ENCODE measurements at places on chromosomes 12 and 14.

GRCh38 chr14:77284066-77284465, 13.1 kb upstream of the NGB start:
- no peak for DNase-seq

DNA sequence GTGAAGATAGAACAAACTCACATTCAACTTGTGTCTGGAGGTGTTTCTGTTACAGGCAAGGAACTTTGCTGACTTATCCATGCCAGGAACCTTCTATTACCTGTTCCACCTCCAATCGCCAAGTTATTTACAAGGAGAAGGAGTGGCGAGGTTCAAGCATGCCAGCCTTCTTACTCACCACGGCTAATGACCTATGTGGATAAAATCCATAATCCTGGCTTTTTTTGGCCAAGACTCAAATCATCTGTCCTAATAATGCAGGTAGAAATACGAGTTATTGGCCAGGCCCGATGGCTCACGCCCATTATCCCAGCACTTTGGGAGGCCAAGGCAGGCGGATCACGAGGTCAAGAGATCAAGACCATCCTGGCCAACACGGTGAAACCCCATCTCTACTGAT, 241.6 kb downstream of the TMEM132D start:
- no peak for DNase-seq

- no peak for DNase-seq
These were observed 7.0 kb upstream of the CEBPE start for GRCh38 chr14:23125933-23126524.

GRCh38 chr14:70788898-70789297, 20.4 kb downstream of the MAP3K9 start:
- no peak for DNase-seq

DNA sequence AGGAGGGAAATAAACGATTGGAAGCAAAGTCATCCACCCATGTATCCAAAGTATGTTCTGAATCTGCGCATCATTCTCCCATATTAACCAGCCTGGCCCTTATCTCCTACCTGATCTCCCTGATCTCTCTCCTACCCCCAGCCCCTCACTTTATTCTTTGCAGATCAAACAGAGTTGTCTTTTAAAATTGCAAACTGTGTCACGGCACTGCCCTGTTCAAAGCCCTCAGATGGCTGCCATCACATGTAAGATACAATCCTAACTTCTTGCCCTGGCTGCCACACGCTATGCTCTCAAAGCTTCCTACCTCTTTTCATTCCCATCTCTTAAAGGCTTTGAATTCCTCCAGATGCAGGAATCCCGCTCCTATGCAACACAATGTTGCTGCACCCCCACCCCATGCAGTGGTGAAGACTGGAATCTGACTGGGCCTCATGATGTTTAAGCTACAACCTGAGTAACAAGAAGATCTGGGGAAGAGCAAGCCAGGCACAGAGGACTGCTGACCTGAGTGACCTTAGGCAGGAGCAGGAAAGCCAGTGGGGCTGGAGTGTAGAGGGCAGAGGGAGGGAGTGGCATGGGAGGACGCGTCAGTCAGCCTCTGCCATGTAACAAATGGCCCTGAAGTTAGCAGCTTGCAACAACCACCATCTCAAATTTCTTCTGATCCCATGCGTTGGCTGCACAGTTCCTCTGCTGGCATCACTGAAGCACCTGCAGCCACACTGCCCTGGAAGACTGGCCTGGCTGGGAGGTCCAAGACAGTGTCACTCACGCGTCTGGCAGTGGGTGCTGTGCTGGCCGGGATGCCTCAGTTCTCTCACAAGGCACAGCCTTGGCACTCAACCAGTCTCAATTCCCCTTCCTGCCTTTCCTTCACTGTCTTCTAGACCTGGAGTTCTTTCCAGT, 382.8 kb downstream of the BCL11B start:
- DNase-seq: no peak

- DNase-seq: no peak
These were observed 21.2 kb downstream of the TBX5 start for GRCh38 chr12:114384739-114385138.

GRCh38 chr12:131371401-131372170, 339.3 kb upstream of the SFSWAP start:
- DNase-seq: no peak

- DNase-seq: no peak
These were observed 102.4 kb downstream of the TMTC1 start for GRCh38 chr12:29681370-29681769.

- no peak for DNase-seq
These were observed 619 bp upstream of the NTN4 start for GRCh38 chr12:95790917-95791849.

DNA sequence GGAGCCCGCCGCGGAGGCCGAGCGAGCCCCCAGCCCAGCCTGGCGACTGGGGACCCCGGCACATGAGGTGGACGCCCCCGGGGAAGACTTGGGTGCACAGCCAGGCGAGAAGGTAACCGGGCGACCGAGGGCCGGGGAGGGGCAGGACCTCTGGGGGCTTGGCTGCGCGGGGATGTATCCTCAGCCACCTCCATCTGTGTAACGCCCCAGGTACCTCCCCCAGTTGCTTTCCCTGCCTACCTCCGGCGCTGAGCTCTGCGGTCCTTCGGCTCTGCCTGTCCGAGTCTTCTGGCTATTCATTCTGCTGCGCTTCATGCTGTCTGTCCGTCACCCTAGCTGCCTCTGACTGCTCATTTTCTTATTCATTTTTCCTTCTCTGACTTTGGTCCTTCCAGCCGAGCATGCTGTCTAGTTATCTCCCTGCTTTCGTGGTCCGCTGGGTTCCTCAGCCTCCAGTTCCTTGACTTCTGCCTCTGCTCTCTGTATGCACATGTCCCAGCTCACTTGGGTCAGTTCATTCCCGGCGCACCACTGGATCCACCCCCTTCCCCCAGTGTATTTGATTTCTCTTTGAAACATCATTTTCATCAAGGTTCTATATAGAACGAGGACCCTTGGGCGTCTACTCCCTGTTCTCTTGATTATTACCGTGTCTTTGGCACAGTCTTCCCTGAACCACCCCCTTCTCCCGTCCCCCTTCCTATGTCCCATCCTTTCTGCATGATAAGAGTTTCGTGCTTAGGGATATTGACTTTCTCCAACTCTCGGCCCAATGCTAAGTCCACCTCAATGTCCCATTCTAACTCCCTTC, 612 bp downstream of the PHC1 start:
- peak; percentile 57 for DNase-seq

GRCh38 chr14:104639885-104640548, 35.4 kb upstream of the TMEM179 start:
- DNase-seq: peak; percentile 60

- DNase-seq: no peak
These were observed 11.9 kb downstream of the DHX37 start for GRCh38 chr12:124976999-124977398.

- no peak for DNase-seq
These were observed 21.1 kb downstream of the FUT8 start for GRCh38 chr14:65433646-65434045.

- DNase-seq: no peak
These were observed 108.8 kb downstream of the RBM19 start for GRCh38 chr12:113857371-113857770.

DNA sequence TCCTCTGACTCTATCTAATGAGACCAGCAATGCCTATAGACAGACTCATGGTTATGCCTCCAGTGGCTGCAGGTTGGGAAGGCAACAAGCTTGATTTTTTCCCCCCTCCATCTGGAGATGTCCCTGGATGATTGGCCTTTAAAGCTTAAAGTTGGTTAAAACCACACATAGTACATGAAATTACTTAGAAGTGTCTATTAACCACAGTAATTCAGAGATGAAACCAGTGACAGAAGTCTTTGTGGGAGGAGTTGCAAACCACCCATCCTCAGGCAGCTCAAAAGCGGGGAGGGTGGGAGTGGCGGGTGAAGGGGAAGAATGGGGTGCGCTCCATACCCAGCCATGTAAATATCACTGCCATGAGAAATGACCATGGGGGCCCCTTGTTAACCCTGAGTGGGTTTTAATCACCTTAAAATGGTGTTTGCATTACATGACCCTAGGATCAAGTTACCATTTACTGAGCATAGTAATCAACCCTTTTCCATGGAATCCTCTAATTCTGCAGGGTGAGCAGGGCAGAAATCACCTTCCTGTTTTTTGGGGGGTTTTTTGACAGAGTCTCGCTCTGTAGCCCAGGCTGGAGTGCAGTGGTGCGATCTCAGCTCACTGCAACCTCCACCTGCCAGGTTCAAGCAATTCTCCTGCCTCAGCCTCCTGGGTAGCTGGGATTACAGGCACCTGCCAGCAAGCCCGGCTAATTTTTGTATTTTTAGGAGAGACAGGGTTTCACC, 133.5 kb downstream of the FOXN3 start:
- no peak for DNase-seq

DNA sequence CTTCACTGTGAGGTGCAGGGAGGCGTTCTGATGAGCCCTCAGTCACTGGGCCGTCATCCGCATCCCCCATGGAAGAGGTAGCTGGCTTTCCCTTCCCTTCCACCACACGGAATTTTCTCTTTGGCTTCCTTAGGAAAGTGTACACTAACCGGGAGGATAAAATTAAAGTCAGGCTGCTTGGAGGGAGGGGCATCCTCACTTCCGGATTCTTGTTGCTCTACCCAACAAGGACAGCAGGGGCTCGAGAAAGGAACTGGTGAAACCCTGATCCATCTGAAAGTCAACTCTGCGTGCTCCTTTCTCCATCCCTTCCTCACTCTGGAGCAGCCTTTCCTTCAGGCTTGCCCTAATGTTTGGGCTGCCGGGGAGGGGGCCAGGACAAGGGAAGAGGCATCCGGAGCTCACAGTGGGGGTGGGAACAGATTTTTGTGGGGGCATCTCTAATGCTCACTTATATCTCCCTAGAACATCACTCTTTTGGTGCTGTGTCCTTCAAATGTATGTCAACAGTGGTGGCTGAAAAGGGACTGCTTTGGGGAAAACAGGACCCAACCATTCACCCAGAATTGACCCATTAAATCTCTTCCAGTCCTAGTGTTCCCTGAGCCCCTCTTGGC, 101.4 kb upstream of the FKBP4 start:
- DNase-seq: peak; percentile 65

GRCh38 chr14:89639687-89640086, 222.7 kb upstream of the FOXN3 start:
- no peak for DNase-seq

- no peak for DNase-seq
These were observed 124.6 kb upstream of the FRMD6 start for GRCh38 chr14:51527073-51527472.

DNA sequence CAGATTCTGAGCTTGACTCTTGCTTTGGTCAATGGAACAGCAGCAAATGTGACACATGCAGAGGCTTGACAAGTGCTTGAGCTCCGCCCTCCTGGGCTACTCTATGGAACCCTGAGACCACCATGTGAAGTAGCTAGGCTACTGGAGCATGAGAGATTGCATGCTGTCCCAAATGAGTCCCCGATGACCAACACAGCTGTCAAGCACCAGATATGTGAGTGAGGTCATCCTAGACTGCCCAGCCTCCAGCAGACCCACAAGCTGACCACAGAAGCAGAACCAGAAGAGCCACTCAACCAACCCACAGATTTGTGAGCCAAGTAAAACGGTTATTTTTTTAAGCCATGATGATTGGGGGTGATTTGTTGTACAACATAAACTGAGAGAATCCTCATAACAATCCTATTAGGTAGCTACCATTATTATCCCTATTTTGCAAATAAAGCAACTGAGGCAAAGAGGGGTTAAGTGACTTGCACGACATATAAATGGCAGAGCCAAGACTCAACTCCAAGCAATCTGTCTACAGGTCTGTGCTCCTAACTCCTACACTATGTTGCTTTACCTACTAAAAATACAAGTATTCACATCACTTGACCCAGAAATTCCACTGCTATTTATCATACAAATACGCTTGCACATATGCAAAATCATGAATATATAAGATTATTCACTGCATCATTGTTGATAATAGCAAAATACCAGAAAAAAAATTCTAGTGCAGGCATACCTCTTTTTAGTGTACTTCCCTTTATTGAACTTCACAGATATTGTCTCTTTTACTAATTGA, 136.2 kb downstream of the NDUFA12 start:
- DNase-seq: no peak

DNA sequence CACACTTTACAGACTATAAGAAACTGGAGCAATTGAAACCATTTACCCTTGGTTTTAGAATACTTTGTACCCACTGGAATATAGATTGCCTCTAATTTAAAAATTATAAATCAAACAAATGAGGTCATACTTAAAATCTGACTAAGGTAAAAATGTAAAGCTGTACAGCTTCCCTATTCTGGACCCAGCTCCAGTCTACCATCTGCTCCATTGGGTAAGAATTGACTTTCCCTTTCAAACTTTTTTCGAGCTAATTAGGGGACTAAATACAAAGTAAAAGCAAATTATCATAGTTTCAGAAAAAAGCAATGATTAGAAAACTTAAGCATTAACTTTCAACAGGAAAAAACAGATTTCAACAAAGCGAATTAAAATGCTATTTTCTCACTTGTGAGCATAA, 4.3 kb downstream of the KRR1 start:
- peak; percentile 13 for DNase-seq

DNA sequence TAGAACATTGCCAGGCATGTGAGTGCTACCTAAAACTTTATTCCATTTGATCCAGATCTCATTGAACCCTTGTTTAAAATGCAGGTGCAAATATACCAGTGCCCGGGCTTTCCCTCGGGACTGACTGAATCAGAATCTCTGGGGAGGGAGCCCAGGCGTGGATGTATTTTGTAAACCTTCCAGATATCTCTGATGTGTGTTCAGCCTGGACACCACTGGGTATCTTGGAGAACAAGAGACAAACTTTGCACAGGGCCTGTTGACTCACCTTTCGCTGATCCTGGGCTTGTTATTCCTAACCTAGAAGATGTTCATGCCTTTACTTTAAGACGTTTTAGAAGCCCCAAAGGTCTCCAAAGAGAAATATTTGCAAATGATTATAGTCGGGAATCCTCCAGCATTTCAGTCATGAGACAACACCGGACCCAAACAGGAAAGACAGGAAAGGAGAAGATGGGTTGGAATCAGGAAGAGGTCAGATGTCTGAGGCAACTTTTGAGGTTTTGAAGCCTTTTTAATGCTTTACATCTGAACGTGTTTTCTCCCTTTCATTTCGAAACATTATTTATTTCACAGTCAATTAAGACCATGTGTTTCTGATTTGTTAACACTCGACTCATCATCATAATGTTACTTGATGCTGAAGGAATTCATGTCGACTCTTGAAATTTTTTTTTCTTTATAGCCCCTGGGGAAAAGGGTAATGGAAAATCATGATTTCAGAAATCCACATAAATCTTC, 118.6 kb downstream of the PLXNC1 start:
- DNase-seq: peak; percentile 48

DNA sequence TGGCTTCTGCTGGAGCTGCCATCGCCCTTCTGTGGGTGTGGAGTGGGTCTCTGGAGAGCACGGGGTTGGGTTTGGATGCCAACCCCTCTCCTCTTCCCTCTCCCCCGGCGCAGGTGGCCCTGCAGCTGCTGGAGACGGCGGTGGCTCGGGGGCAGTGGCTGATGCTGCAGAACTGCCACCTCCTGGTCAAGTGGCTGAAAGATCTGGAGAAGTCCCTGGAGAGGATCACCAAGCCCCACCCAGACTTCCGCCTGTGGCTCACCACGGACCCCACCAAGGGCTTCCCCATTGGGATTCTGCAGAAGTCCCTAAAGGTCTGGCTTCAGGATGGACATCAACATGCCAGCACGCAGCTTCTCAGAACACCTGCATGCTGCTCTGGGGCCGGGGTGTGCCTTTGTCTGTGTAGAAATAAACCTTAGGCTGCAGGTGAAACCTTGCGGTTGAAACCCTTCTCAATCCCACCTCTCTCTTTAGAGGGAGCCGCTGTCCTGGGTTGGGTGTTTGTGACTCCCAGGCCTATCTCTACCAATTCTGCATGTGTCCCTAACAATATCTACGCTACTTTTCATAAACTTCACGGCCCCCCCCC, 44.3 kb downstream of the CCDC92 start:
- no peak for DNase-seq
